Ovary (tissue), 10 donors: ENCODE measurements at places on chromosomes 11 and 22. TPM values are rescaled to one million over a fixed set of nuclear protein-coding genes. Genes with fewer than 3 reads are reported as not detected.

HTR3A gene
- not detected for polyA plus RNA-seq

STK33 gene
- polyA plus RNA-seq = 11.9 TPM

PRR33 gene
- not detected for polyA plus RNA-seq

PUS3 gene
- polyA plus RNA-seq = 16.7 TPM

MS4A15 gene
- polyA plus RNA-seq = not detected

FAM180B gene
- polyA plus RNA-seq = 0.62 TPM

KCNE3 gene
- polyA plus RNA-seq = 10.4 TPM

TMEM151A gene
- polyA plus RNA-seq = 0.15 TPM

CATSPERZ gene
- not detected for polyA plus RNA-seq

SHANK3 gene
- 9.8 TPM for polyA plus RNA-seq

RAB38 gene
- 4.0 TPM for polyA plus RNA-seq

PDE2A gene
- 17.6 TPM for polyA plus RNA-seq

OR52N4 gene
- polyA plus RNA-seq = 0.39 TPM

C11orf86 gene
- not detected for polyA plus RNA-seq

CBLIF gene
- polyA plus RNA-seq = not detected

LGR4 gene
- polyA plus RNA-seq = 26.8 TPM

OTOG gene
- polyA plus RNA-seq = not detected

SCT gene
- polyA plus RNA-seq = not detected

LSP1 gene
- 6.0 TPM for polyA plus RNA-seq

SMIM35 gene
- polyA plus RNA-seq = not detected

HBG2 gene
- 0.73 TPM for polyA plus RNA-seq

OR51A4 gene
- not detected for polyA plus RNA-seq

API5 gene
- 83.2 TPM for polyA plus RNA-seq

OR6Q1 gene
- not detected for polyA plus RNA-seq

FCHSD2 gene
- 67.3 TPM for polyA plus RNA-seq
